ENCODE measurements at places on chromosomes 16 and 17. TPM values are rescaled to one million over a fixed set of nuclear protein-coding genes. Genes with fewer than 3 reads are reported as not detected.
A peak's percentile ranks its signal among the peaks of the same experiment; 100 is the strongest.

CLDN9 gene
- total RNA-seq = not detected

GJC1 gene
- total RNA-seq = not detected

CDT1 gene
- total RNA-seq = 1.6 TPM

KRTAP2-1 gene
- not detected for total RNA-seq

GRCh38 chr17:44829523-44830358 is at the start of gene GJC1:
Gene GJC1 (minus strand): TSS chr17:44830287. CDS start chr17:44805817, 24,470 bp downstream.
- DNase-seq = peak; percentile 14

GRCh38 chr17:47203984-47204721 is 5.0 kb upstream of the MYL4 start:
- peak; percentile 45 for DNase-seq

DNA sequence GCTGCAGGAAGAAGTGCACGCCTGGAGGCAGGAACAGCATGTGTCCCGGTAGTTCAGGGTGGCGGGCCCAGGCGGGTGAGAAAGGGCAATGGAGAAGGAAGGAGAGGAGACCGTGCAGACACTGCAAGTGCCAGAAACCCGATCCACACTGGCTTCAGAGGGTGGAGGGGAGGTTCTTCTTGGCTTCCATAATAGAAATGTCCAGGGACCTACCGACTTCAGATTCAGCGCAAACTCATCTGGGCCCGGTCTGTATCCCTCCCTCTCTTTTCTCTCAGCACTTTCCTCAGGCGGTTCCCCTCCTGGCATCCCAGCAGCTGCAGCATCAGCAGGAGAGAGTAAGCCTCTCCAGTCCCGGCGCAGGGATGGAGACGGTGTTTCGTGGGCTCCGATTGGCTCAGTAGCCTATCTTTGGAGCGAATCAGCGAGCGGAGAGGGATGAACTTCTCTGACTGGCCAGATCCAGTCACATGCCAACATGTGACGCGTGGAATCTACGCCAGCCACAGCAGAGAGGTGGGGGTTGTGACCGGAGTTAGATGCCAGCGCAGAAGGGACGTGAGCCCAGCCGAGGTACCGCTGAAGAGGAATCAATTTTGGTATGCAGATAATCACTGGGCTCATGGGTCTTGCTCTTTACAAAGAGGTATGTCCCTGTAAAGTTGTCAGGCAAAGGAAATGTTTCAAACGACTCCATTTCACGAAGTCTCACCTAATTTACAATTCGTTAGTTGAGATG is 1.9 kb upstream of the PRPSAP2 start:
- peak; percentile 89 for DNase-seq

GRCh38 chr16:49023050-49023449 is 258.6 kb downstream of the CBLN1 start:
- DNase-seq = no peak

GRCh38 chr16:85673529-85674417 is 15.0 kb downstream of the GINS2 start:
- DNase-seq = no peak

- no peak for DNase-seq
Observed at GRCh38 chr16:57614944-57615343, 13.5 kb upstream of the ADGRG1 start.

GRCh38 chr17:31391496-31391949 is at the start of gene RAB11FIP4:
Gene RAB11FIP4 (plus strand): TSS chr17:31391675. CDS start chr17:31391853, 178 bp downstream.
- DNase-seq = no peak

- DNase-seq = no peak
Observed at GRCh38 chr17:81020767-81021497, 14.0 kb upstream of the BAIAP2 start.

DNA sequence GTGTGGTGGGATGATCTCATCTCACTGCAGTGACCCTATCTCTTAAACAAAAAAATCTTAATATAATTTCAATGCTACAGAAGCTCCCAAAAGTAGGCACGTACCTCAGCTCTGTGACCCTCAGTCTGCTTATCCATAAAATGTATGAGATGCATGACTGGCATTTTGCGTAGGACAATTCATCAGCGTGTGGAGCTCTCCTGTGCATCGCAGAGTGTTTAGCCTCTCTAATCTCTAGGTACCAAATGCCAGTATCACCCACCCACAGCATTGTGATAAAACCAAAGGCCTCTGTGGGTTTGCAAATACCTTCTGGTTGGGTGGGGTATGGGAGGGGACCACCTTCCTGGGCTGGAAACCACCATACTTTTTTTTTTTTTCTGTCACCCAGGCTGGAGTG is 19.0 kb upstream of the TUBG2 start:
- no peak for DNase-seq

DNA sequence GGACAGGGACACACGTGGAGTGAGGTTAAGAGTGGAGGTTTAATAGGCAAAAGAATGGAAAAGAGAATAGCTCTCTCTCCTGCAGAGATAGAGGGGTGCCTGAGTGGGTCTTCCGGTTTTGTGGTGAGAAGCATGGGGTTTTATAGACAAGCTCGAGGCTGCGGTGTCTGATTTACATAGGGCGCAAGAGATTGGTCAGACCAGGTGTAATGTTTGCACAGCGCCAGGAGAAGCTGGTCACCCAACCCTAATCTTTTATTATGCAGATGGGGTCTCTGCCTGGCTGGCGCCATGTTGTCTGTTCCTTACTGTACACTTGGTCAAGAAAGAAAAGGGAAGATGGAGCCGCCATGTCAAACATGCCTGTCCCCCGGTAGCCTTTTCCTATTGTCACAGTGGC is 44.5 kb upstream of the MLYCD start:
- DNase-seq = no peak

- DNase-seq = no peak
Observed at GRCh38 chr17:10360578-10360977, 12.2 kb downstream of the MYH13 start.

DNA sequence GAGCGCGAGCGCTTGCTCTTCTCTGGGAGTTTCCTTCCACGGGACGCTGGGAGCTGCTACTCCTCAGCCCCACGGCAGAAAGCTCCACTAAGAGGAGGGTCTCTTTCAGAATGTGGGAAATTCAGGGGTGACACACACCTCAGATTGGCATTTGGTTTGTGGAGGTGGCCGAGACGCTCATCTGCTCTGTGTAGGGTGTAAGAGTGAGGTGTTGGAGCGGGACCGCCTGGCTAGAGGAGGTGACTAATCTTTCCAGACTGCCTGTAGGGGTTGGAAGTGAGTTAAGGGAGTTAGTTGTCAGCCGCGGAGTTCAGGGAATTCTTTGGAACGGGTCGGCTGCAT is 735 bp downstream of the PSMD11 start:
- DNase-seq = no peak
